ENCODE measurements at places on chromosomes 16 and 17.

- DNase-seq = peak; percentile 14
Observed at GRCh38 chr16:81035975-81036750, 521 bp downstream of the ATMIN start.

DNA sequence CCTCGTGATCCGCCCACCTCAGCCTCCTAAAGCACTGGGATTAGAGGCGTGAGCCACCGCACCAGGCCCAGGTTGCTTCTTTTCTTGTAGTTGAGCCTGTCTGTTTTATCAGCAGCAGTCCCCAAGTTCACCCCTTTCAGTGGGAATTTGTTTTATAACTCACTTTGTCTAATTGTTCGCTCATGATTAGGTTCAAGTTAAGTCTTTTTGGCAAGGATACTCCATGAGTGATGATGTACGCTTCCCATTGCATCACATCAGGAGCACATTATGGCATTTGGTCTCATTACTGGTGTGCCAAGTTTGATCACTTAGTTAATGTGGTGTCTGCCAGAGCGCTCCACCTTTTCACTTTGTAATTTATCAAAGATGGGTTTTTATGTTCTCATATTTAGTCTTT is 14.4 kb upstream of the GJD3 start:
- no peak for DNase-seq

DNA sequence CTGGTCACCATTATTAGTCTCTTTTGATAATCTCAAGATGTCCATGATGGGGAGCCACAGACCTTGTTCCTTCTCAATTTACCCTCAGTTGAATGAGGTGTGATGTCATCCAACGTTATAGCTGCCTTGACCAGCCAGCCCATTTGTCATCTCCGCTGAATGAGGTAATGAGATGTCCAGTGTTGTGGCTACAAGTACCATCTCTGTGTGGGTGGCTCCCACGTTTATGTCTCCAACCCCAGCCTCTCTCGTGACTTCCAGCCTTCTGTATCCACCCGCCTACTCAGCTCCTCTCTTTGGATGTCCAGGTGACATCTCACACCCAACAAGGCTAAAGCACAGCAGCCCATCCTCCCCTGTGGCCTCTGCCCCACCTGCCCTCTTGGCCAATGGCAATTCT is 18.2 kb downstream of the DNAH17 start:
- no peak for DNase-seq

DNA sequence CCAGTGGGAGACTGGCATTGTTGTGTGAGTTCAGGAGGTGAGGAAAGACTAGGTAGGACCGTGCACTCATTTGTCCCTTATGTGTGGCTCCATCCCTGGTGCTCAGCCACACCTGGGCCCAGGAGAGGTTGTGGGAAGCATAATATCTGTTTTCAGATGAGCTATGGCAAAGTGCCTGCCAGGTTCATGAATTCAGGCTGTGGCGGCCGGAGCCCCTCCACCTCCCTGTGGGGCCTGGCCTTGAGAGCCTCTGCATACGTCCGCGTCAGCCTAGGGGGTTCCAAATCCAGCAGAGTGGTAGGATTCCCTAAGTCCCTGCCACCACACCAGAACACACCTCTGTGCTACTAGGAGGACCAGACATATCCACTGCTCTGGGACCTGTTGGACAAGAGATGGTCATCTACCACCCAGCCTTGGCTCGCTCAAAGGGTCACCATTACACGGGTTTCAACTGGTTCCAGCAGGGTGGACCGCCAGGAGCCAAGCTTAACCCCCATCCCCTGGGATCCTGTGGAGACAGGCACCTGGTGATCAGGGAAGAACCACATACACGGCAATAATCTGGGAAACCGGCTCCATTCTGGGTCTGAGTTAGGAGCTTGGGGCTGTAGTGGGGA is 2.0 kb downstream of the B3GNT9 start:
- DNase-seq = no peak

- no peak for DNase-seq
Observed at GRCh38 chr16:57196286-57196685, 10.2 kb downstream of the RSPRY1 start.

DNA sequence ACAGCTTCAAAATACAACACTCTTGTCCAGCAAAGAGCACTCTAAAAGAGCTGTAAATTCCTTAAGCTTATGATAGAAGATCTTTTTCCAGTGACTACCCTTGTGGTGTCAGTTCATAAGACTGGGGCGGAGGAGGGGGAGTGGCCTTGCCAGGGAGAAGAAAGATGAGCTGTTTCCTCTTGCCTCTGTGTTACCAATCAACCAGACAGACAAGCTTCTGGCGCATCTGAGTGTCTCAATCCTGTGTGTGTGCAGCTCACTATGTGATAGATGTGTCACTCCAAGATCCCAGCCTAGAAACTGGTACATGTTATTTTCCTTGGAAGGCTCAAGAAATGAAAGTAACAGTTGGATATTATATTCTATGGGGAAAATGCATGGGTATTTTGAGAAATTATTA is 167.4 kb upstream of the CACNG3 start:
- no peak for DNase-seq
